GM03348 (cell line): ENCODE measurements at places on chromosomes 2 and 18.

- no peak for DNase-seq
Observed at GRCh38 chr18:63311118-63312018, 8.2 kb downstream of the BCL2 start.

DNA sequence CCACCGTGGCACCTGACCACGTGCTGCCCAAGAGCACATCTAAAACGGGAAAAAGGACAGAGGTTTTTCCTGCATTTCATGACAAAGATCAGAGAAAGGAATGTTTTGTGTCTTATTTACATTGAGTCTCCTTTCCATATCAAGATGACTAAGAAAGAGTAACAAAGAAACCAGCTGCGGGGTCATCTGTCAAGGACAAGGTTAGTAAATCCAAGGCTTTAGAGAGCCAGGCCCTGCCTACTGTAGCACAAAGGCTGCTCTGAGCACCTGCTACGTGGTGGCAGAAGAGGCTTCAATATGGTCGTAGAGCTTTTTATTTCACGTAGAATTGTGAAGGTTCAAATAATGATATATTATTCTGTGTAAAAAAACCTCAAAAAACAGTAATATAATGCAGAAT lies 51.0 kb downstream of the PRELID3A start:
- no peak for DNase-seq

- DNase-seq: no peak
Observed at GRCh38 chr2:106065268-106065982, 128.7 kb downstream of the UXS1 start.

GRCh38 chr18:2087877-2088673 lies 483.2 kb downstream of the METTL4 start:
- no peak for DNase-seq

DNA sequence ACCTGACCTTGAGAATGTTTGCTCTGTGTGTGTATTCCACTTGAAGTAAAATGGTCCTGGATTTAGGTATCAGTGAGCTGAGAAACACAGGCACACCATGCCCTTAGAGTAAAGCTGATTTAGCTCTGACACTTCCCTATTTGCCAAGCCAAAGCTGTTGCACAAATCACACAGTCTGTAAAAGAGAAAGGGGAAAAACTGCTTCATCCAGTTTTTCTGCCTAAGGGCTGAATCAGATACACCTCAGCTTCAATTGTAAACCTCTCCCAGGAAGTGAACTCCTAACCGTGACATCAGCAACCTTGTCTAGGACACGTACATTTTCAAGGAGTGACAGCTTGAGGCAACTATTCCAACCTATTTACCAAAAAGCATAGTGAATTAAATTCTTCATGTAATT lies 150.4 kb downstream of the NR4A2 start:
- no peak for DNase-seq

GRCh38 chr2:24730481-24730880 lies 62.7 kb downstream of the PTRHD1 start:
- no peak for DNase-seq

DNA sequence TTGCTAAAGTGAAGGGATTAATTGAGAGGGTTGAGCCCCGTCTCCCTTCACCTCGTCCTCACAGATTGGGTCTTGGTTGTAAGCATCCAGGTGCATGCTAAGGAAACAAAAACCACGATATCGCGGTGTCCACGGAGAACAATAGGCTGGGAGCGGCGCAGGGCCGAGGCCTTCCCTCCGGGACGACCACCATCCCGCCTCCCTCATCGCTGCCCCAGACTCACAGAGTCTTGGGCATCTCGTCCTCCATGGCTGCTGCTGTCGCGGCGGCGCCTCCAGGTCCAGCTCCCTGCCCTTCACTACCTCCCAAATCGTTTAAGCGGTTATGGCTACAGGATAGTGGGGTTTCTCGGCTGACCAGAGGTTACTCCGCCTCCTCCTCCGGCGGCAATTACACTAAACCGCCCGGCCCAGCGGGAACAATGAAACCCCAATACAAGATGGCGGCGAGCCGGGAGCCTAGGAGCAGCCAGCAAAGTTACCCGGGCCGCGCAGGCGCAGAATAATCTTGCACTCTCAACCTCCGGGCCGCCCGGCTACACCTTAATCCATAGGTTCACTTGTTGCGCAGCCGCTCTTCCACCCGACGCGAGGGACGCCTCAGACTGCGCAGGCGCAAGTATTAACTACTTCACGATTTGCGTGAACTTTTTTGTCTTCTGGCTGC lies at the start of gene TIA1:
TSS of gene TIA1 (minus strand) at position 448 of the 667 bp plus-strand sequence. CDS start at position 250, 198 bp downstream.
- peak; percentile 98 for DNase-seq

DNA sequence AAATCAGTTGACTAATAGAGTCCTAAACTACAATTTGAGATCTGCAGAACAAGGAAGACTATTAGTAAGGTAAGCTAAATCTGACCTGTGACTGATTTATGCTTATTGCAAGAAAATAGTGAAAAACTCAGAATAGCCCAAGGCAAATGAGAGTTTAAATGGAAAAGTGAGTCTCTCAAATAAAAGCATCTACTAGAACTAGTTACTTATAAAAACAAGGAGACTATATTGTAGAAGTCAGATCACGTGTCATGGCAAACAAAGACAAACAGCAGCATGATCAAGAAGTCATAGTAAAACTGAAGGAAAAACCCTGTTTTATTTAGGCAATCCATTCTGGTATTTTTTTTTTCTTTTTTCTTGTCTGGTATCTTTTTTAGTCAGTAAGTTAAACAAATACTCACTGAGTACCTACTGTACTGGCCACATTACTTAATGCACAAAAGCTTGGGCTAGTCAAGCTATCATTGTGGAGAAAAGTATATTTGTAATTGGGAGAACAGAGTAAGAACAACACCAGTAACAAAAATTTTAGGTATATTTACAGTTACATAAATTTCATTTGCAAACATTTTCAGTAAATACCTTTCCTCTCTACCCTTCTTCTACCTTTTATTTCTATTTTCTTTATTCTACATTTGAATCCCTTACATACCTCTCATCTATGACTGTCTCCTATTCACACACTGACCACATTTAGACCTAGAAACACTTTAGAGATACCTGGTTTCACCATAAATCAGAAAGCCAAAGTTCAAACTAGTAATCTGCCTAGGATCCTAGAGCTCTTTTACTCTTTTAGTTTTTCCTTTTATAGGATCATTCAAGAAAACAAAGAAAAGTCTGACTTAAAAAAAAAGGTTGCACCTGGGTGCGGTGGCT lies 23.7 kb downstream of the CCDC88A start:
- DNase-seq: no peak

- DNase-seq: no peak
Observed at GRCh38 chr2:60719331-60719730, 36.7 kb upstream of the PAPOLG start.

- no peak for DNase-seq
Observed at GRCh38 chr2:217168496-217168895, 308.6 kb upstream of the TNP1 start.

DNA sequence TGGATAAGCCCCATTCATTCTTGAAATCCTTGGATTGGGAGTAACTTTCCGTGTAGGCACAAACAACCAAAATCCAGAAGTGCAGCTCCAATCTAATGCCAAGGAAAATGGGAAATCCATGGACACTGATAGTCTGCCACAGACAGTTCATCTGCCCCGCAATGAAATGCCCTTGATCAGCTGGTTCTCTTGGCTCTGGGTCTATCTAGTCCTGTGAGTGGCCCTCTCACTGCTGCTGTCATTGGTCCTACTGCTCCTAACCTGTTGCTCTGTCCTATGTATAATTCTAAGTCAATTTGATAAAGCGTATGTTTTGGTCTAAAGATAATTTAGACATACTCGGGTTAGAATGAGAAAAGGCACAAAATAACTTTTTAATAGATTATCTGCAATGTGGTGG lies 13.7 kb upstream of the TMEM182 start:
- no peak for DNase-seq

GRCh38 chr2:45330637-45331409 lies 280.2 kb downstream of the SRBD1 start:
- DNase-seq: peak; percentile 52

GRCh38 chr2:44579115-44579836 lies 217.5 kb downstream of the CAMKMT start:
- DNase-seq: no peak

GRCh38 chr2:109005686-109006204 lies 16.7 kb upstream of the EDAR start:
- peak; percentile 20 for DNase-seq

GRCh38 chr2:3643371-3644245 lies 14.4 kb upstream of the ALLC start:
- no peak for DNase-seq

DNA sequence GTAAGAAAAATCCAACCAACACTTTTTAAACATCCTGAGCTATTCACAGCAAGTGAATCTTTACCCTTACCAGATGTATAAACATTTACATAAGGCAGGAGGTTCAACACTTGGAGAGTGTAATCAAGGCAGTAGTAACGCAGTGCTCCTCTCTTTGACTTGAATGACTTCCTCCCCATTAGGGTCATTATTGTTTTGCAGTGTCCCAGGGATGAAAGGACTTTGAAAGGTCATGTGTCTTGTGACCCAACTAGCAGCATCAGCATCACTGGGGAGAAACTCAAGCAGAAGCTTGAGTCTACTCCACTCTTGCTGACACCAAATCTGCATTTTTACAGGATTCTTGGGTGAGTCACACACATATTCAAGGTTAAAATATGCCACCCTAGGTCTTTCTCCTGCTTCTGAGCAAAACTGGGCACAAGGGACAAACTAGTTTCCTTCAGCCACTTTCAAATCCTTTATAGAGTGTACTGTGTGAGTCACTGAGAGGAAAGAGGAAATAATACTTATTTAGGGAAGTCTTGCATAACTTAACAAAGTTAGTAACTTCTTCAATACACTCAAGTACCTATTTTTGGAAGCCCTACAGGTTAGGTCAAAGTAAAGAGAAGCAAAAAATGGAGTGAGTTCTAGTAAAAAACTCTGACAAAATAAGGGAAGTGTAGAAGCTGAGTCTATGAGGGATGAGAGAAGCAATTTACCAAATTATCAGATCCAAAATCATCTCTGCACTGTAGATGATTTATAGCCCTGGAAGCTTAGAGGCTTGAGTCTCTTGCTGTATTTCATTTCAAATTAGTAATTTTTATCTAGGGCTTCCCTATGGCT lies 51.0 kb upstream of the EML4 start:
- DNase-seq: no peak

GRCh38 chr18:35122586-35123224 lies 81.5 kb downstream of the MAPRE2 start:
- no peak for DNase-seq

- DNase-seq: no peak
Observed at GRCh38 chr2:239942871-239943311, 82.3 kb downstream of the NDUFA10 start.

- no peak for DNase-seq
Observed at GRCh38 chr18:10482985-10483949, 28.8 kb downstream of the APCDD1 start.

- DNase-seq: no peak
Observed at GRCh38 chr2:238383743-238384380, 42.9 kb upstream of the ASB1 start.

GRCh38 chr2:30800159-30800558 lies 7.1 kb downstream of the CAPN13 start:
- DNase-seq: no peak

DNA sequence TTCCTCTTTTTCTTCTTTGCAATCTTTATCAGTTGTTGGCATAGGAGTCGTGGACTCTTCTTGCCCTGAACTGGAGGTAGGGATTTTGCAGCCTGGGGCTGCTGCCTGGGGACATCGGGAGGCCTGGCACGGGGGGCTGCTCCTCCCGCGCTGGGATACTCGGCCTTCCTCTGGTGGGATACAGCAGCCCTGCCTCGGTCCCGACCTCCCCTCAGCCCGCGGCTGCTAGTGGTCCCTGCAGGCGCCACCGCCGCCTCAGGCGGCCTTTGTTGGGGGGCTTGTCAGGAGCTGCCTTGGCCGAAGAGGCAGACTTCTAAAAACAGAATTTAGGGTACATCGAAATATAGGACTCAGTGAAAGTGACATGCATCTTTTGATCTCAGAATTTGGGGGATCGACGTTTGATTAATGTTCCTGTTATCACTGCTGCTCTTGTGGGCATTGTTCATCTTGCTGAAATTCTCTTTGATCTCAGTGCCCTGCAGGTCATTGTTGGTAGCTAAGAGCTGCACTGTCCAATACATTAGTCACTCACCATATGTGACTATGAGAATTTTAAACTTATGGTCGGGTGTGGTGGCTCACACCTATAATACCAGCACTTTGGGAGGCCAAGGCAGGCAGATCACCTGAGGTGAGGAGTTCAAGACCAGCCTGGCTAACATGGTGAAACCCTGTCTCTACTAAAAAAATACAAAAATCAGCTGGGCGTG lies 16.3 kb downstream of the POLR2D start:
- no peak for DNase-seq

- DNase-seq: no peak
Observed at GRCh38 chr2:18487106-18487913, 73.1 kb downstream of the RDH14 start.

DNA sequence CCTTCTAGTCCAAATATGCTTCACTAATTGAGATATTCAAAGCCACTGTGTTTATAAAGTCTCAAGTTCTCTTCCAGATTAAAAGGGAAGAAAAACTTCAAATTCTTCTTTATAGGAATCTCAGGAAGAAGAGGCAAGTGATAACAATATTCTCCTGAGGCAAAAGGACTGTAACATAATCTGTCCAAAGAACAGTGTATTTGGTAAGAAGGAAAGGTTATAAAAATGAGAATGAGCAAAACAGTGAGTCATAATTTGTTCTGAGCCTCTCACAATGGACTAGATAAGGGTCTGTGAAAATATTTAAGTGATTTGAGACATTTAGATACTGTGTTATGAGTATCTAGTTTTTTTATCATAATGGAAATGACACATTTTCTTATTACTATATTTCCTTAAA lies 44.3 kb downstream of the SNRPD1 start:
- peak; percentile 35 for DNase-seq

- no peak for DNase-seq
Observed at GRCh38 chr2:103896182-103896581, 957.7 kb upstream of the POU3F3 start.

DNA sequence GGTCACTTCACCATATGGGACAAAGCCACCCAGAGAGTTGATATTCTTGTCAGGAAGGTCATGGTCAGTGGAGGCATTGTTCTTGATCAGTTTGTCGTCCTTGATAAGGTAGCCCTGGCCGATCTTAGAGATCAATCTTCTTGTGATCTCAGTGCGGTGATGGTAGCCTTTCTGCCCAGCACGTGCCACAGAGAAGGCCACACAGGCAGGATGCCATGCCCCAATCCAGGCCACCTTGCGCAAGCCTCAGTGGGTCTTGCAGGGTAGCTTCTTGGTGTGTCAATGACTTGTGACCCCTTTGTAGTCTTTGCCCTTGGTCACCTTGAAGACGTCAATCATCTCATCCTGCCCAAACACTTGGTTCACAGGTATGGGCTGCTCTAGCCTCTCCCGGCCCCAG lies 143.9 kb upstream of the ASB18 start:
- no peak for DNase-seq
